Activated naive CD4-positive, alpha-beta T cell treated with Interleukin-2 at 50 U/mL for 16 hours (primary cell): ENCODE measurements at places on chromosomes 7 and 10.

DNA sequence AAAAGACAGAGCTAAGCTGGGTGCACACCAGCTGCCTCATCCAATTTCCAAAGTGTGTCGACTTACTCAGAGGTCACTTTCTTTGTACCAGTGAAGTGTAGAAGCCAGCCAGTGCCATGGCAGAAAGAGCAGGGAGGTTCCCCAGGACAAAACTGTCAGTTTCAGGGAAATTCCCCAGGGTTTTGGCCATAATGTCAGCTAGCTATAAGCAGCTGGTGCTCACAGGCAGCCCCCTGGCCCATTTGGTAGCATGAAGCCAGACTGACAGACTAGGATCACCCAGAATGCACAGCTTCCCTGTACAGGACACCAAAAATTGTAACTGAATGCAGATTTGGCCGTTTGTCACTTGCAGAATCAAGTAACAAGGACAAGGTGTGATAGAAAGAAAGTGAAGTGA is 28.6 kb downstream of the MRPL32 start:
- DNase-seq, result no peak

DNA sequence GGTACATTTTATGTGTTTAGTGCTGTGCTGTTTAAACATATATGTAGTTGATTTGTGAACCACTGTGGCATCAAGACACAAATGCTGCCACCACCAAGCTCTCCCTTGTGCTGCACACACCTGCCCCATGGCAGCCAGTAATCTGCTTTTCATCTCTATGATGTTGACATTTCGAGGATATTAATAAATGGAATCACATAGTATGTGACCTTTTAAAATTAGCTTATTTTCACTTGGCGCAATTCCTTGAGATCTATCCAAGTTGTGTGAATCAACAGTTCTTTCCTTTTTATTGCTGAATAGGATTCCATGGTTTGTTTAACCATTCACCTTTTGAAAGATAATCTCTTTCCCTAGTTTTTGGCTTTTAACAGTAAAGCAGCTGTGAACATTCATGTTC is 73.1 kb downstream of the BMPR1A start:
- DNase-seq, result no peak

- no peak for DNase-seq
Observed at GRCh38 chr10:80945264-80945880, 407.7 kb downstream of the SH2D4B start.

- DNase-seq, result no peak
Observed at GRCh38 chr7:52209614-52210013, 825.8 kb upstream of the POM121L12 start.

GRCh38 chr7:81014266-81014665 is 95.4 kb upstream of the SEMA3C start:
- DNase-seq, result no peak

- DNase-seq, result no peak
Observed at GRCh38 chr10:117550076-117550475, 7.5 kb downstream of the EMX2 start.

DNA sequence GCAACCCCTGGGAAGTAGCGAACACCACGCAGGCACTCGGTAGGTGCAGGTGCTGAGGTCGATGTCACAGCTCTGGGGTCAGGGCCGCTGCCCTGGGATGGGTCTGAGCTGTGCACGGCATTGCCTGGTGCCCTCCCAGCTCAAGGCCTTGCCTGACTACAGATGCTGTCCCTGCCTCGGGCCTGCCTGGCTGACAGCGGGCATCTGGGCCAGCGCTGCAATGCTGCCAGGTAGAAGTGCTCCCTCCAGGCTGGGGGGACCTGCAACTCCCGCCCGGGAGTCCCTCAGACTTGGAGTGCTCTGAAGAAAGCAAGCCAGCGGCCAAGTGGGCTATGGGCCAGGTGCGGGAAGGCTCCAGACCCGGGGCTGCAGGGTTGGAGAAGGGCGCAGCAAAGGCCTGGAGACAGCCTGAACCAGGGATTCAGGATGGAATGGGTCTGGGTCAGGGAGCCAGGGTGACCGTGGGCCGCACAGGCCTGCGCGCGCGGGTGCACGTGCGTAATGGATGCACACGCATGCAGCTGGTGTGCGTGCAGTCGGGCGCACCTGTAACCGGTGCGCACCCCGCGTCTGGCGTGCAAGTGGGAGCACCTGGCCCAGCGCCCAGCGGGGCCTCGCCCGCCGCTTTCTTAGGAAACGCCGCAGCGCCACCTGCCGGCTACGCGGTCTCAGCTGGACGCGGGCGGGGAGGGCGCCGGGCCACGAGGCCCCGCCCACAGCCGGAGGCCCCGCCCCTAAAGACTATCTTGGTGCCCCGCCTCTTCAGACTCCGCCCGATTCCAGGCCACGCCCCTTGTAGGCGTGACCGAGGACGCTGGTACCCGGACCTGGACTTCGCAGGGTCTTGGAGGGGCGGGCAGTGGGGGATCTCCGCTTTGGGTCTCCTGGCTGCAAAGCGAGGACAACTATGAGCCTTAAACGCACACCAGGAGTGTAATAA is 46.7 kb downstream of the MICALL2 start:
- peak; percentile 88 for DNase-seq

GRCh38 chr10:110017907-110018306 is 10.1 kb downstream of the ADD3 start:
- DNase-seq, result no peak

GRCh38 chr10:125448596-125448995 is 234.4 kb downstream of the TEX36 start:
- no peak for DNase-seq

GRCh38 chr7:143003393-143004051 is 23.4 kb downstream of the OR9A2 start:
- DNase-seq, result peak; percentile 26

DNA sequence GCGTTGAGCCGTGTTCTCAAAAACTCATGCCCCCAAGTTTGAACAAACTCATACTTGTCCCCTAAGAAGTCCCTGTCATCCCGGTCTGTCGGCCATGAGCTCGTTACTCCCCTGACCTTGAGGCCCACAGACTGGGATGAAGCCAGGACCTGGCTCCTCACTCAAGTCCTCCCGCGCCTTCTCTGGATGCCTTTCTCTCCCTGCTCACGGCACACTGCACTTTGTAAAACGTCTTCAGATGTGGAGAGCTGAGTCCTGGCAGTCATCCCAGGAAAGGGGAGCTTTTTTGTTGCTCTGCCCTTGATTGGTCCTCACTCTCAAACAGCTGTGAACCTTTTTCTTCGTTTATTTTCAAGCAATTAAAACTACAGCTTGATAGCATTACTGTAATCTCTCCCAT is 110.8 kb downstream of the JAZF1 start:
- DNase-seq, result no peak

DNA sequence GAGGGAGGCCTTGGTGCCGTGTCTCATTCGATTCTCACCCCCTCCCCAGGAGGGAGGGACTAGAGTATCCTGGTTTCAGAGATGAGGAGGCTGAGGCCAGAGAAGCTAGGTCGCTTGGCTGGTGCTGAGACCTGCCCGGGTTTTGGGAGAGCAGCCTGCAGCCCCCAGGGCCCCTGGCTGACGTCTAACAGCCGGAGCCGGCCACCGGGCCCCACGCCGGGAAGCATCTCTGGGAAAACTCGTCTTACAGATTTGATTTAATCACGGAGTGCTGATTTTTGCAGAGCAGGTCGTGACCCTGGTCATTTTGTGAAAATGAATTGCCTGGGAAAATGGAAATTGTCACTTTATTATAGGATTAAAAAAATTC is 97.5 kb downstream of the MICALL2 start:
- no peak for DNase-seq

DNA sequence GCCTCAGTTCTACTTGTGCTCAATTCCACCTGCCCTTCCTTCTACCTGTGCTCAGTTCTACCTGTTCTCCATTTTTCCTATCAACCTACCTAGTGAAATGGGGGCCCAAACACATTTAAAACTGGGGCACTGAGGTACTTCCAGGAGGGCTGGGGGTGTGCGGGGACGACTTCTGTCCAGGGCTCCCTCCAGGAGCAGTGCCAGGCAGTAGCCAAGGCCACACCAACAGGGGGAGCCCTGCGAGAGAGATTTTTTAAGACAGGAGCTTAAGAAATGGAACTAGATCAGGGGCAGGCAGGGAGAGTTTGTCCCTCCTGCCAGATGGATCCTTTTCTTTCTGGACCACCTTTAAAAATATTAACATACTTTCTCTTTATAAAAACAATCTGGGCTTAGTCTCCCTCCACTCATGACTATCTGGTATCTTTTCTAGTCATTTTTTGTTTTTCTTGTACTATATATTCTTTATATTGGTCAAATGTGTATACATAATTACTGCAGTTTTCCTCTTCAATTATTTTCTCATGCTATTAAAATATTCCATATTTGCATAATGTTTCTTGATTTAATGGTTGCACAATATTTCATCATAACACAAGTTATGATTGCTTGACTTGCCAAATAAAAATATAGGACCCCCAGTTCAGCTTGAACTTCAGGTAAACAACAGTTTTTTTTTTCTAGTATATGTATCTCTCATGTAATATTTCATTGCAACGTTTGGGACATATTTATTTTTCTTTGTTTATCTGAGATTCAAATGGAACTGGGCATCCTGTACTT is 47.3 kb upstream of the INSYN2A start:
- no peak for DNase-seq

DNA sequence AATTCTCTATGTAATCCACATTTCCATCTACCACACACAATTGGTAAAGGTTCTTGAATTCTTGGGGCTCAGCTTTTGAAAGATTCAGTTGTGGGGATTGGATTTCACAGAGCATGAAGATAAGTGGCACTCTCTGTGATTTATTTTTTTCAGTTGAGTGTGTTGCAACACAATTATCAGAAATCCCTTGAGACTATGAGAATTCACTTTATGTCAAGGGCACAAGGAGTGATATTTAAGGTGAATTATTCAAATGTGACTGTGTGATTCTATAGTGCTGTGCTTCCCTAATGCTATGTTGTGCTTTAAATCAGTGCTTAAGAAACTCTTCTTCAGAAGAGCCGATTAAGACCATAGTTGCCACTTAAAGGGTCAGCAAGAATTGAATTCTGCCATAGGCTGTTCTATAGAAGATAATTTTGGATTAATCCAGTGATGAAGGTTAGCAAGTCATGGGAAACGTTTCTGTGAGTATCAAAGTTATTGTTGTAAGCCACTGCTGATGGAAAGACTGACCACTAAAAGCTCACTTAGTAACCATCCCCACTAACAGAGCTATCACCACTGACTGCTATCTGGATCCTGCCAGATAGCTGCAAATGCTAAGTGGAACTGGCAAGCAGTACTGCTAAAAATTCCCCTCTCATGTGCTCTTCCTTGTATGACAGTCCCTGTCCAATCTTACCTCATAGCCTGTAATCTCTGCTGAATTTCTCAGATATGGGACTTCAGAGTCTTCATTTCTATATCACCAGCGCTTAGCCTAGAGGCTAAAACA is 134.0 kb upstream of the SEMA3D start:
- DNase-seq, result no peak
